Stimulated activated CD8-positive, alpha-beta memory T cell treated with anti-CD3 and anti-CD28 coated beads, Interleukin-15, amount 100 ng/mL, for 4 hours (primary cell): ENCODE measurements at places on chromosomes 2 and 18.

GRCh38 chr2:232444409-232445148 is 11.4 kb upstream of the ALPI start:
- no peak for DNase-seq

GRCh38 chr2:61238219-61239012 is 76.4 kb downstream of the C2orf74 start:
- DNase-seq = no peak

DNA sequence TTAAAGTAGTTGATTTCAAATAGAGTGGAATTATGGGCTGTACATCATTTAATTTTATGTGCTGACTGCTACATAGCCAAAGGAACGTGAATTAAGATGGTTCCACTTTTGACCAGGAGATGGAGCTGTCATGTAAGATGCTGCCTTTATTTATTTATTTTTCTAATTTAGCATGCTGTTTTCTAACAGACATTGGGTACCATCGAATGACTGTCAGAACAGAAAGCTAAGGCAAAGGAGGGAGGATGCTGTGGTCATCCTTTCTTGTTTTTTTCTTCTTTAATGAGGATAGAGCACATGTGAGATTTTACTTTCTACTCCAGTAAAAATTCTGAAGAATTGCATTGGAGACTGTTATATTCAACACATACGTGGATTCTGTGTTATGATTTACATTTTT is at the start of gene SCN2A:
Gene SCN2A, plus strand, starts transcription at position 185 of the 400 bp plus-strand sequence. CDS start 56,410 bp downstream, outside the sequence.
- DNase-seq = no peak

- no peak for DNase-seq
Observed at GRCh38 chr2:2175381-2176090, 155.5 kb downstream of the MYT1L start.

DNA sequence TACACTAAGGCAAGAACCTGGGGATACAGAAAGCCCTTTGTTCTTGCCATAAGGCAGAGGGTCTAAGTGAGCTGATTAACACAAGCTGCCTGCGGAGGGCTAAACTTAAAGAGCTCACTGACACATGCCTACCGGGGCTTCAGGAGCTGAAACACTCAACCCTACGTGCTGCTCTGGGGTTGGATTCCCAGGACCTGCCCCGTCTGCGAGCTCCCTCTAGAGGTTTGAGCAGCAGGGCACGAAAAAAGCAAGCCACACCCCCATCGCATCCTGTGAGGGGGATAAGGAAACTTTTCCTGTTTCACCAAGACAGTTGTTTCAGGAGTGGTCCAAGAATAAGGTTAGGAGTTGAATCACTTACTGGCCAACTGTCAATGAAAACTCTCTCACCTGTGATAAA is 562.1 kb downstream of the TMX3 start:
- DNase-seq = no peak

DNA sequence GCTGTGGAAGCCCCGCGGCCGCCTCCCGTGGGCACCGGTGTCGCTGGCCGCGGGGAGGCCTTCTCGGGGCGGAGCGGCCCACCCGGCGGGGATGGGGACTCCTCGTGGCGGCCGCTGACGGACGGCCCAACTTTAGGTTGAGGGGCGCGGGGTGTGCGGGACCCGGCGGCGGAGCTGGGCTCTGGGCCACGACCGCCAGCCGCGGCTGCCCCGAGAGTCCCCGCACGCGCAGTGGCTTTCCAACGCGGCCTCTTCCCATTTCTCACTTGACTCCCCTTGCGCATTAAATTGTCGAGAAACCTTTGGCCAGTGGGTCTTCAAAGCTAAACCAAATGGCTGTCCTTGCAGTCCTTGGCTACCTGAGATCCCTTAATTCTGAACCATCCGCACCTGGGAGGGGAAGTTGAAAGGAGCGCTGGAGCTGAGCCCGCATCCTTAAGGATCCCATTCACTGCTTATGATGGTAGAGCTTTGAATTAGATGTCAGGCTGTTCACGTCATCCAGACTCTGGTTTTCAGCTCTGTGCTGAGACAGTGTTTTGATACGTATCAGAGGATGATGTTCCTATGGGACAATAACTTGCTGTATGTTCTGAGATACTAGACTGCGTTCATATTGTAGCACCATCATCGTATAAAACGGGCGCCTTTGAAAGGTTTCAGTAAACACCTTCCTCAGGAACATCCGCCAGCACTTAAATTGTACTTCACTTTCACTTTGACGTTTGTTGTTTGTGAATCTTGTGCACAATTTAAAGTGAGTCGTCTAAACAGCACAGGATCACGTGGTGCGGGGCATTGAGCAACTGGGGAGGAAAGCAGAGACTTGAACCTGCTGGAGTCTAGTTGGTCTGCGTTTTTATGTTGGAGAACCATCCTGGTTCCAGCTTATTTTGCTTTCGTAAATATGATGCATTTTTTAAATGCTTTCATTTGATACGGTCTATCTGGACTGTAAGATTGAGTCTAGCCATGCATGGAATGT is 874 bp downstream of the CLIP4 start:
- peak; percentile 21 for DNase-seq

- no peak for DNase-seq
Observed at GRCh38 chr18:13067124-13067523, 76.0 kb downstream of the CEP192 start.

DNA sequence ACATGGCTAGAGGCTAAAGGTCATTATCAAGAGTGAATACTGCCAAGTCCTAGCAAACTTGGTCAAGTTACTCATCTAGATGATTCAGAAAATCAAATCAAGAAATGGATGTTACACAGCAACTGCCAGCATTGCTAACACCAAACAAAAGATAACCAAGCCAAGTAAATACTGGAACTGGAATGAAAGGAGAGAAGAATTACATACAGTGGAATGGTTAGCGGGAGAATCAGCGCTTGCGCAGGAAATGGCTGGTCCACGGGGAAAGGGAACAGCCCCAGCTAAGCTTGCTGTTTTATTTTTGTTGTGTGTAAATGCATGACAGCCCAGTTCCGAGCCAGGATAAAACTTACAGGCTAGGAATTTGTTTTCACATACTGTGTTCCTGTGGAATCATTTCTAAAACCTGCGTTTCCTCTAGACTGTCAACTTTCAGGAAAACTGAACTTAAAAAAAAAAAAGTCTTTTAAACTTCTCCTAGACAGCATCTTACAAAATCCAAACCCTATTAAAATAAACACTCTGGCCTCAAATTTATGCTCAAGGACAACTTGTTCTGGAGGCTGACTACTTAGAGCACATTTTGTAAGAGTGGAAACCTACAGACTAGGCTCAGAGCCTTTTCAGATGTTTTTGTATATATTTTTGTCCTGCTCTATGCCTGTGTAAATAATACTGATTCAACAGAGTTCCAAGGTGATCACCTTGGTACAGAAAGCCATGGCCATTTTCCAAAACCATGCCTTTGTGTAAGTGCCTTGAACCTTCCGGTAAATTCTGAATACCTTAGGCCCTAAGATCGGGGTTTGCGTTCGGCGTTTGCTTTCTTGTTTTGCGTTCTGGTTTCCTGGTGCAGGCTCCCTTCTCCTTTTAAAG is 30.7 kb upstream of the TXNDC2 start:
- DNase-seq = no peak

GRCh38 chr2:183723278-183723677 is 599.0 kb downstream of the NUP35 start:
- no peak for DNase-seq

GRCh38 chr2:55223958-55224760 is 7.9 kb downstream of the CLHC1 start:
- no peak for DNase-seq

DNA sequence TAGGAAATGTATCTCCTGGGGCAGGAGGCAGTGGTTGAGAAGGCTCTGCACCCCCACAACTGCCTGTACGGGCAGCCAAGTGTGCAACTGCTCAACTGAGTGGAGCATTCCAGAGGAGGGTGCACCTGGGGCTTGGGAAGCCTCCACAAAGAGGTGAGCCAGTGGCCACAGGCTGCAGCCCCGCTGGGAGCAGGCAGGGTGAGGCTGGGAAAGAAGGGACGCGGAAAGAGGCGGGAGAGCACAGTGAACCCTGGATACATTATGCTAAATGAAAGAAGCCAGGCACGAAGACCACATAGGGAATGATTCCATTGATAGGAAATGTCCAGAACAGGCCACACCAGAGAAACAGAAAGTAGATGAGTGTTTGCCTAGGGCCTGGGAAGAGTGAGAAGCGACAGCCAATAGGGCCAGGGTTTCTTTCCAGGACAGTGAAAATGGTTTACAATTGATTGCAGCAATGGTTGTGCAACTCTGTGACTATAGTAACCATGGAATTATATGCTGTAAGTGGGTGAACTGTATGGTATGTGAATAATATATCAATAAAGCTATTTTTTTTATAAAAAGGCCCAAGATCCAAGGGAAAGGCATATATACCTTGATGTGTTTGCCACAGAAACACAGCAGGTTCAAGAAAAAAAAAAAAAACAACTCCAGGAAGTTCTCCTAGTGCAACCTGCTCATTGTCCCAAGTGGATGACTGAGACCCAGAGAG is 82.4 kb downstream of the DDX1 start:
- DNase-seq = no peak

DNA sequence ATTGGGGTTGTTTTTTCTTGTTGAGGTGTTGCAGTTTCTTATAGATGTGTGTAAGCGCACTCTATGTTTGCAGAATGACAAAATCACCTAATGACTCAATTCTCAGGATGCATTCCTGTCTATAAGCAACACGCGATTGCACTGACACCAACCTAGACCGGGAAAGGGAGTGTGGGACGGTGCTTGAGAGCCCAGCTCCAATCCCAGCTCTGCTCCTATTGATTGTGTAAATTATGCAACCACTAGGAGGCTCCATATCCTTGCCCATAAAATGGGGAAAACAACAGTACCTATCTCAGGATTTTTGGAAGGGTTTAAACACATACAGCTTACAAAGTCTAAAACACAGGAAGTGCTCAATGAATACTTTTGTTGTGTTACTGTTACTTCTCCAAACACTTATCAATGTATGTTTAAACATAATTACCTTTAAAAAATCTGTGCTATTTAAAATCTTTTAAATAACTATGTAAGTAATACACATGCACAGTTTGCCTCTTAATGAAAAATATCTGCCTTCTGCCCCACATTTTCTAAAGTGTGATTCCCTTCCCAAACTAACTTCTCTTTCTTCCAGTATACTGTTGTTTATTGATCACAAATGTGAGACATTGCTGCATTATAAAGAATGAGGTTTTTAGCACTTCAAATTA is 132.5 kb downstream of the SPHKAP start:
- no peak for DNase-seq

GRCh38 chr2:211846714-211847113 is 691.9 kb downstream of the ERBB4 start:
- no peak for DNase-seq

DNA sequence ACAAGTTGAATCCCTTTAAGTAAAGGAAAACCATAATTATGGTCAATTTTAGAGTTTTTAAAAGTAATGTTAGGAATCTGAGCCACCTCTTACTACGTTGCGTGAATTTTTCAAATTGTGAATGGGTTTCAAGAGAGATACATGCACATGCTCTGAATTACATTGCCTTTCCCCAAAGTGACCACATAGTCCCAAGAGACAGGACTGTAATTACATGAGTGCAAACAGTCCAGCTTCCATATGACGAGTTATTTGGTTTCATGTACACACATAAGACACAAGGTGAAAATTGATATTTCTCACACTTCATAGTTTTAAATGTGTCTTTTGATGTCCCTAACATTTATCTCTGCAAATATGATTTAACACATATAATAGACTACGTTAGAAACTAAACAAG is 850.8 kb downstream of the LRP1B start:
- DNase-seq = no peak
